HCEC 1CT (cell line): ENCODE measurements at places on chromosomes 4 and X.

DNA sequence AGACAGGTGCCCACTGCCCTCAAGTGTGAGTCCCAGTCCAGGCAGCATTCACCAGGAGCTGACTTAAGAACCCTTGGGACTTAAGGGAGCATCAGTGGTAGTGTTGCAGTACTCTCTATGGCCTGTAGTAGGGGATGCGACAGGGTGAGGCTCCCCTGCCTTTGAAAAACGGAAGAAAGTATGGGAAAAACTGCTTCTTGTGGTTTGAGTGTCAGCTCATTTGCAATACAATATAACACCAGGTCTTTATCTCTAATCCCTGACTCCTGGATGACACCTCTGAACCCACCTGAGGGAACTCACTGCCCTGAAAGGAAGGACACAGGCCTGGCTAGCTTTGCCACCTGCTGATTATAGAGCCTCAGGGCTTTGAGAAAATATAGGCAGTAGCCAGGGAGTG is 176.0 kb downstream of the SMARCA1 start:
- DNase-seq = no peak

DNA sequence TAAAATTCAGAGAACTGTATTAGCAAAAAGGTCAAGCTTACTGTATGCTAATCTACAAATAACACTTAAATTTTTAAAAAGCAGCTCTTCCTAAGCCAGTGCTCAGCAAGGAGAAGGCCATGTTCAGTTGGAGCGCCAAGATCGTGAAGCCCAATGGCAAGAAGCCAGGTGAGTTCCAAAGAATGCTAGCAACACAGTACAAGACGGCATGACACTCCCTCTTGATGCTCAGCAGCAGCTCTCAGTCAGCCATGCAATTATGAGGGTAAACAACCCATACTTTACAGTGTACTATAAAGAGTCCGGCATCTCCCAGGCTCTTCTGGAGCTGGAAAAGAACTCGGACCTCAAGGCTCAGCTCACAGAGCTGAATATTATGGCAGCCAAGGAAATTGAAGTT is 34.9 kb downstream of the STX18 start:
- DNase-seq = no peak

GRCh38 chr4:109375778-109376414 is 57.7 kb upstream of the SEC24B start:
- DNase-seq = no peak

DNA sequence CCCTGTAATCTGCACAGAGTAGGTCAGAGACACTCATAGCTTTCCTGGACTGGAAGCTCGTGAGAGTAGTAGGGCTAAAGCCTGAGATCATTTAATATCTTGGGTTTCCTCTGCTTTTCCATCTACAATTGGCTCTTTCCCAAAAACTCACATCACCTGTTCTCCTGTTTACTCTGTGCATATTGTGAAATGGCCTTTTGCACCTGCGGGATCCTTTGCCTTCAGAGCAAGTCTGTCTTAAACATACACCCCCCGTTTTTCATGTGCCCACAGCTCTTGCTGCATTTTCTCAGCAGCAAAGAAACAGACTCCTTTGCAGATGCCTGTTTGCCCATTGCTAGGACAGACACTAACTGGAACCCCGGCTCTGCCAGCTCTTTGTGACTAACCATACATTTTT is 608.3 kb upstream of the PCDH10 start:
- no peak for DNase-seq

DNA sequence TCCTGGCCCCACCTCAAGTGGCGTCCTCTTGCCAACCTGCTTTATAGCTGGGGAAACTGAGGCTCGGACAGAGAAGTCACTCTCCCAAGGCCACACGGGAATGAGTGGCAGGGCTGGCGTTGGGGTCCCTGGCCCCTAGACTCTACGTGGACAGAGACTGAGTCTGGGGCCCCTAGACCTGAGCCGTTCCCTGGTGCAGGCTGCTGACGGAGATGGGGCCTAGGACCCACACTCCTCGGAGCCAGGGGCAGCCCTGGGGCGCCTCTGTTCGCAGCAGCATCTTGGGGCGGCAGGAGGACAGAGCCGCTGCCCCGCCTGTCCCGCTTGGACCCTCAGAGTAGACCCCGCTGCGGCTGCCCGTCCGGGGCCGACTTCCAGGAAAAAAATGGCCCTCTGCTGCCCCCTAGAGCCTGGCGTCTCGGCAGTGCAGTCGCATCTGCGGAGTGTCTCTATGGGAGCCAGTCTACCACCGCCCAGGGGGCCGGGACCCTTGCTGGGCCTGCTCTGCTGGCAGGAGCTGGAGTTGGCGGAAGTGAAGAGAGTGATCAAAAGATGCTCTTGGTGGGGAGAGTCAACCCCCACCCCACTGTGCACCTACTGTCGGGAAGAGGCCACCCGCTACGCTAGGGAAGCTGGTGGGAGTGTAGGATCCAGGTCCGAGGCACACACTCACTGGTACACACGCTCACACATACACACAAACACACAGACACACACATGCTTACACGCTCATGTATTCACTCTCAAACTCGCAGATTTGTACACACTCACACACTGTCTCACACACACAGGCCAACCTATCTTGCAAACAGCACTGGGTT is 220.1 kb downstream of the AFAP1 start:
- no peak for DNase-seq

- no peak for DNase-seq
Measured at GRCh38 chrX:68842781-68843581, 14.2 kb downstream of the EFNB1 start.

DNA sequence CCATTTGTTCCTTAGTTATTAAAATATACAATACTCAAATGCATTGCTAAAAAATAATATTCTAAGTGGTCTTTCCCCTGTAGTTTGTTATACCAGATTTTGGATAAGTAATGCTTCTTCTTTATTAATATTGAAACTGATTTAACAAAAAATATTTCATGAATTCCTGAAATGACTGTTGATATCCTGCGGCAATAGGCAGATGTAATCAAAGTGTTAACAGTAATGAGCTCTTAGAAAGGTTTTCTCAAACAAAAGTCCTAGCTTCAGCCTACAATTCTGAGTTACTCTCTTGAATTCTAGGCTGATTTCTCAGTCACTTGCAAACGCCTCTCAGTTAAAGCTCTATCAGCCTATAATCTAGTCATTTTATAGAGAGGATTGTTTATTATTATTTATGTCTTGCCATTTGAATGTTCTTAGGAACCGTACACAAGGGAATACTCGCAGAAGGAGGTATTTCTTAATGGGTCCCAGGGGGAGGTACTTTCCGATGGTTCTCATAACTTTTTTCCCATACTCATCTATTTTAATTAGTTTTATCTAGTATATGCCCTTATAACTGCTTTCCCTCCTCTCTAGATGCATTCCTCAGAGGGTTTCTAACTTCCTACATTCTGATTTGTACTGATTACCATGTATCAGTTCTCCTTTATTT is 96.8 kb downstream of the FNIP2 start:
- no peak for DNase-seq
